Left renal cortex interstitium (tissue), 4 donors: ENCODE measurements at places on chromosomes 12 and 14. TPM values are rescaled to one million over a fixed set of nuclear protein-coding genes. Genes with fewer than 3 reads are reported as not detected.
A peak's percentile ranks its signal among the peaks of the same experiment; 100 is the strongest.

CATSPERB gene
- polyA plus RNA-seq = 0.16 TPM

- no peak for DNase-seq
Measured at GRCh38 chr12:96786791-96787190, 120.3 kb upstream of the NEDD1 start.

GRCh38 chr14:58275527-58276190, 22.7 kb upstream of the ARID4A start:
- DNase-seq = no peak

DIO3 gene
- polyA plus RNA-seq = 0.21 TPM

GRCh38 chr14:105851716-105852377, 325.5 kb downstream of the TMEM121 start:
- no peak for DNase-seq

GRCh38 chr14:46051796-46052195, 599.8 kb downstream of the RPL10L start:
- no peak for DNase-seq

GRCh38 chr14:71883094-71883493, 49.1 kb upstream of the RGS6 start:
- no peak for DNase-seq

DNA sequence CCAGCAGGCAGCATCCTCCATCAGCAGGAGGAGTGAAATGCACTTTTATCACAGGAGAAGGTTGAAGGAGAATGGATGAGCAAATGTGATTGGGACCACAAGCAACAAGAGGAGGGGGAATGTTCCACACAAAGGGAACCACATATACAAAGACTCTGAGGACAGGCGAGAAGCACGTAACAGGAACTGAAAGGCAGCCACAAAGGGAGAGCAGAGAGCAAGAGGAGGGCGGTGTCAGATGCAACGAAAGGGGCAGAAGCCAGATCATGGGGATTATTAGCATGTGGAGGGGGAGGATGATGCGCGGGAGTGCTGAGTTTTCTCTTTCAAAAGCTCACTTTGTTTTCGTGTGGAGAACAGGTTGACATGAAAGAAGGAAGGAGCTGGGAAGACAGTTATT, 241.1 kb downstream of the SPTSSA start:
- DNase-seq = peak; percentile 3

GRCh38 chr14:32319368-32320049, 9.6 kb upstream of the AKAP6 start:
- no peak for DNase-seq

DNA sequence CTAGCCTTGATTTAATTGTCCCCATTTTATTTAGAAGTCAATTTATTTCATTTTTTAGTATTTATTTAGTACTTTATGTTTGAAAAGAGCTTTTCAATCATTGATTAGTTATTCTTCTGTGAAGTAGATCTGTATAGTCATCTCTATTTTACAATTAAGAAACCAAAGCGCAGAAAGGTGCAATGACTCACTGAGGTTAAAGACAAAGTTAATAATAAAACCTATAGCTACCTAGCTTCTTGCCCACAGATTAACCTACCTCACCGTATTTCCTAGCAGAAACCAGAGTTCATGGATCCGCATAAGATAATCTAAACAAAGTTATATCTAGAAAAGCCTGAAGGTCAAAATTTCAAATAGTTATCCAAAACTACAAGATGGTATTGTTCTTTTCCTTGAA, 176.4 kb downstream of the GRIN2B start:
- no peak for DNase-seq

ZNF10 gene
- polyA plus RNA-seq = 18.9 TPM

DNA sequence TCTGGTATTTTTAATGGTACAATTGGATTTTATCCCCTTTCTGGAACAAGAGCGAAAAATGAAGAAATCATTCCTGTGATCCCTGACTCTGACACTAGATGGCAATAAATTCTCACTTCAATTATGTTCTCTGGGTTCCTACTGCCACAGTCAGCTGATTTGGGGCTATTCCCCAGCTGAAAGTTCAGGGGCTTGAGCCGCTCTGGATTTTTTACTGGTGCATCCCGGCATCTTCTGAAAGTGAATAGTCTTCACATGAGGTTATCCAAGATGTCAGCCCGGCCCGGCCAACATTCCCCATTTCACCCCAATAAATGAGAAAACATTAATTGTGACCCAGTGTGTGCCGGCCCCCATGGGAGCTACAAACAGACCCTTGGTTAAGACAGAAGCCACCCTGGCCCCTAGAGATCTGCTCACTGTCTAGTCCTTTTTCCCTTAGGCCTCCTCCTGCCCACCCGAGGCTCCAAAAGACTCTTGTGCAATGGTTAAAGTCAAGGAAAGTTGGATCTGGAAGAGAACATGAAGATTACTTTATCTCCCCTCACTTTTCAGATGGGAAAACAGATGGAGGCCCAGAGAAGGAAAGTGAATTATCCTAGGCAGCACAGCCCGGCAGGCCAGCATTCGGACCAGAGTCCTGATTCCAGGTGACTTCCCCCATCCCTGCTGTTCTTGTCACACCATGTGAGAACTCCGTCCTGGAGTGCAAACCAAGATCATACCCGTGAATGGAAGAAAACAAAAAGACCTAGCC, 20.8 kb downstream of the CKAP4 start:
- DNase-seq = no peak

CMA1 gene
- polyA plus RNA-seq = 0.94 TPM

NANOG gene
- polyA plus RNA-seq = 0.32 TPM

DNA sequence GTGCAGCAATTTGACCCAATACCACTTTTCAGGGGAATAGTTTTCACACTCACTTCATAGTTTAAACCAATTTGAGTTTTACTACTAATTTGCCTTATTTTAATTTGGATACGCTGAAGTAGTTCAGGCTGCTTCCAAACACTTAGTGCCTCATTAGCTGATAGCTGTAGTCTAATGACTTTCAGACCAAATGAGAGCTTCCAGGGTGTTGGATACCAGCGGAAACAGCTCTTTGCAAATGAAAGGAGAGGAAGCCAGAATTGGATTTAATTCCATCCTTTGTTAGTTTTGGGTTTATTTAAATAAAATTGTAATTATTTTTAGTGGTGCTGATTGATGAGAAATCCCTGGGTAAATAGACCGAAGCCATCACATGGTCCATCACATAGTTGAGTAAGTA, 158.3 kb upstream of the SEL1L start:
- DNase-seq = no peak

DNA sequence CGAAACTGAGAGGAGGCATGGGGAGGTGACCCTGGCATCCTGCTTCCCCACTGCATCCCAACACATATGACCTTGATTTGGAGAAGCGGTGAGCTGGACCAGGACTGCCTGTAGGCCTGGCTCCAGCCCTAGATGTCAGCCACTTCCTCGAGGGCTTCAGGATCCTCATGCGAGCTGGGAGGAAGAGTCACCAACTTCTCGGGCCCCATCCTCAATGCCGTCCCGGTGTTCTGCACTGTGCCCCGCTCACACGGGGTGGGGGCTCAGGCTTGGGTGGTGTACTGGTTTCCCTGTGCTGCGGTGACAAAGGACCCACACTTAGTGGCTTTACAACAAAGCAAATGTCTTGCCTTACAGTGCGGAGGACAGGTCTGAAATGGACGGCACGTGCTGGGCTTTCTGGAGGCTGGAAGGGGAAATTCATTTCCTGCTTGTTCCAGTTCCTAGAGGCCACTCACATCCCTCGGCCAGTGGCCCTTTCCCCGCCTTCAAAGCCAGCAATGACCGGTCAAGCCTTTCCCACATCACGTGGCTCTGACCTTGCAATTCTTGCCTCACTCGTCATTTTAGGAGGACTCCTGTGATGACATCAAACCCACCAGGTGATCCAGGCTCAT, 298.1 kb upstream of the RTL1 start:
- no peak for DNase-seq

DNA sequence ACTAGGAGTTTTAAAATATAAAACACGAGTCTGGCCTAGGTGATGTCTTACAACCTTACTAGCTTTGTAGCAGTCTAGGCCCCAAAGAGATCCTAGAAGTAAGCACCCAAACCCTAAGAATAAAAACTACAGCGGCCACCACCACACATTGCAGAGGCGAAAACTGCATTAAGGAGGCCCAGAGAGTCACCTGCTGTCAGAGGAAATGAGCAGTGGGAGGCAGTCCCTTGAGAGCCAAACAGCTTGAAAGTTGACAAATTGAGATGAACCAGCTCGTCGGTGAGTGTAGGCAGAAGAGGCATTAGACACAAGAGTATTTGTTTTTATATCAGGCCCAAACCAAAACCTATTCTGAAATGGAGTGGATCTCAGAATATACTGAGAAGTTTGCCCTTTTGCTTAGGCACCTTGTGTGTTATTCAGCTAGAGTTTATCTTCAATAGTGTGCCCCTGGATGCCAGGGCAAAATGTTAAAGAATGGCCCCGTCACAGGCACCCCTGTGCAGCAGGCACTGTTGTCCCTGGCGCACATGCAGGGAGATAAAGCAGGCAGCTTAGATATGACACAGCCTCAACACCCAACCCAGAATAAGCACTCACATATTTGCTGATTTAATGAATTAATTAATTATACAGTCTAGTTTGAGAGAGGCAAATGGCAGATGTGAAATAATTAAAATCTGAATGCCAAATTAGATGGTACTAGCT, 56.7 kb downstream of the TTC7B start:
- no peak for DNase-seq

GRCh38 chr14:45298423-45299117, 45.6 kb upstream of the MIS18BP1 start:
- DNase-seq = no peak

DNA sequence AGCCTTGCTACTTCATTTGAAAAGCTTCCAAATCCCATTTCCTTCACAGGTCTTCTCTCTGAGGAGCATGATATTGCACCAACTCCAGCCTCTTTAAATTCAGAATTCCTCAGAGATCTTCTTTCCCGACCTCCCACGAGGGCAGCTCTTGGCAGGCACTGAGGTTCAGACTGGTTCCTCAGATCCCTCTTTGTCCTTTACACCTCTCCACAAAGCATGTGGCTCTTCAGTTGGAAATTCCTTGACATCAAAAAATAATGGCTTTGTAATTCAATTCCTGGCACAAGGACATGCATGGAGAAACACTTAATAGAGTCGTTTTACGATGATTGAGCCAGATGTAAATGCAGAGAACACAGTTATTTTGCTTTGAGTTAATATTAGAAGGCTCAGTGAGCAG, 63.2 kb upstream of the TMX1 start:
- peak; percentile 24 for DNase-seq

DNA sequence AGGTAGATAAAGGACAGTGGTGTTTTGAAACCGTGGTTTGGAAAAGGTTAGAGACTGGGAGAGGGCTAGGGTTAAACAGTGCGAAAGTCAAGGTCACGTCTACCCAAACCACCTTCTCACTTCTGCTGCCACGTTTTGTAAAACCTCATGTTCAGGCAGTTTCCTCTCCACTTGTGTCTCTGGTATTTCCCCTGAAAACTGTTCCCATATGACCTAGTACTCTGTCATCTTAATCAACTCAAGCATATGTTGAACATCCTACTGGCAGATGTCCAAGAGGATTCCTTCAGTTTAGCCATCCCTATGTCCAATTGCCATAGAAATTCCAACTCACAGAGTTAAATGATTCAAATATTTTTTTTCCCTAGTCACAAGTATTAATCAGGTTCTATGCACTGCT, 17.4 kb downstream of the CLEC4C start:
- no peak for DNase-seq

RDH5 gene
- 37.3 TPM for polyA plus RNA-seq

TROAP gene
- 18.3 TPM for polyA plus RNA-seq

ITGB7 gene
- polyA plus RNA-seq = 1.2 TPM

DNA sequence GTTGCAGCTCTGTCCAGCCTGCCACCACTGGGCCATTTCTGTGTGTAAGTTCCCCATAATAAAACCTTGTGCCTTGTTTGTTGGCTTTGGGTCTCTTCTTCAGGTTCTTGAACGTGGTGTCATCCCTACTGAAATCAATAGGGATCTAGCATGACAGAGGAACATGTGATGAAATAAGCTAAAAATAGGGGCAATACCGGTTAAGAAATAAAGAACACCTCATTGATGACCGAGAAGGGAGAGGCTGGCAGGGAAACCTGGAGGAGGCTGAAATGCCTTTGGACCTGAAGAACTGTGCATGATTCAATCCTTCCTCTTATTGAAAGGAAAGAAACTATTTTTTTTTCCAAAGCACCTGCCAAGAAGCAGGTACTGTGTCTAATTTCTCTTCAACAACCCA, 172.3 kb downstream of the PPM1H start:
- no peak for DNase-seq

- peak; percentile 55 for DNase-seq
Measured at GRCh38 chr12:68358532-68359485, 26.6 kb upstream of the MDM1 start.

- no peak for DNase-seq
Measured at GRCh38 chr12:62783881-62784280, 151.1 kb downstream of the PPM1H start.

- no peak for DNase-seq
Measured at GRCh38 chr12:14418451-14418890, 53.0 kb downstream of the ATF7IP start.

DNA sequence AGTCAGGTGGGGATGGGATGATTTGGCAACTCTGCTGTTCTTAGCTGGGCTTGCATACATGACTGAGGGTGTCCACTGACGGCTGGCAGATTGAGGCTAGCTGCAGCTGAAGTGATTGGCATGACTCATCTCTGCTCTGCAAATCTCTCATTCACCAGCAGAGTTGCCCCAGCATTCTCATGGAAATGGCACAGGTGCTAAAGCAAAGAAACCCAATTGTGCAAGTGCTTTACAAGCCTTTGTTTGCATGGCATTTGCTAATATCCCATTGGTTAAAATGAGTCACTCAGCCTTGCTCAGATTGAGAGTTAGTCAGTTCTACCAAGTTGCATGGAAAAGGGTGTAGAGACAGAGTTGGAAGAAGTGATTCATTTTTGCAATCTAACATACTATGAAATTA, 389.7 kb upstream of the FAR2 start:
- no peak for DNase-seq

DNA sequence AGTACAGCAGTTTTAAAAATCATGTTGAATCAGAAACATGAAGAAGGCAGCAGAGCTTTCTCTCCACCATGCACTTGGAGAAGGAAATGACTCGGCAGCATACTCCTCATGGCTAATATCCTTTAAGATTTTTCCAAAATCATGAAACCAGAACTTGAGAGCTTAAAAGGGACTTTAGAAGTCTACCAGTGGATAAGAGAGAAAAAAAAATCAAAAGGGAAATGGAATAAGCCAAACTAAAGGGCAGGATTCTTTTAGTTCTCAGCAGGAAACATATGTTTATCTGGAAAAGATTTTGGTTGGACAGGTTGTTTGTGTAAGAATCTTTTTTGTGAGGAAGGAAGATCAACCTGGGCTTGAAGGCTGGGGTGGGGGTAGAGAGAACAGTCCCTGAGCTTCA, 111.8 kb downstream of the PRKCH start:
- DNase-seq = no peak

DNA sequence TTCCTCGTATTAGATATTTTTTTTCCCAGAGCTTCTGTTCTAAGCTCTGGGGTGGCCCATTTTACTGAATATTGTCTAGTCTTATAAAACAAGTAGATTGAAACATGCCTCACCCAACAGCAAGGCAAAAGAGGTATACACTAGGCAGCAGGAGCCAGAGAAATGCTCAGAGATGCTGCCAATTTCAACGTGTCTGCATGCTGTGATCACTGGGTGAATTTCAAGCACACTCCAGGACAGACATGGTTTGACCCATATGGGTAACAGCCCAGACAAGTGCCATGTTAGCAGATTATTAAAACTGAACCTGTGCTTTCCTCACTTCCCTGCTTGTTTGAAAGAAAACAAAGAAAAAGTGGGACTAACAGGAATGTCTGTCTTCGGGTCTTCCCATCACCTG, 321.3 kb downstream of the MED13L start:
- no peak for DNase-seq

AJUBA gene
- polyA plus RNA-seq = 103 TPM

GRCh38 chr14:74566174-74567141, 45.6 kb downstream of the LTBP2 start:
- DNase-seq = no peak

GRCh38 chr14:105093038-105093430, 27.8 kb upstream of the GPR132 start:
- DNase-seq = no peak
